ACHN (cell line): ENCODE measurements at places on chromosomes 12 and 14.

GRCh38 chr14:103137689-103138300 is 14.5 kb downstream of the TNFAIP2 start:
- no peak for DNase-seq

DNA sequence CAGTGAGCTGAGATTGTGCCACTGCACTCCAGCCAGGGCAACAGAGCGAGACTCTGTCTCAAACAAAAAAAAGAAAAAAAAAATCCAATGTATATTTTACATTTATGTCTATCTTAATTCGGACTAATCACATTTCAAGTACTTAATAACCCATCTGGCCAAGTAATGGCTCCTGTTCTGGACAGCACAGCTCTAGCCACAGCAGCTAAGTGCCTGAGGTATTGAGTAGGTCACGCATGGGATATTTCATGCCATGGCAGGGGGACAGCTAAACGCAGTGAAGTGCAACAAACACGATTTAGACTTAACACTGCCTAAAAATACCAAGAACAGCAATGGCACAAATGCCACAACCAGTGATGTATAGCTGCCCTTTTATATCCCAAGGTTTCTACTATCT is 8.0 kb downstream of the BAZ1A start:
- DNase-seq, result no peak

DNA sequence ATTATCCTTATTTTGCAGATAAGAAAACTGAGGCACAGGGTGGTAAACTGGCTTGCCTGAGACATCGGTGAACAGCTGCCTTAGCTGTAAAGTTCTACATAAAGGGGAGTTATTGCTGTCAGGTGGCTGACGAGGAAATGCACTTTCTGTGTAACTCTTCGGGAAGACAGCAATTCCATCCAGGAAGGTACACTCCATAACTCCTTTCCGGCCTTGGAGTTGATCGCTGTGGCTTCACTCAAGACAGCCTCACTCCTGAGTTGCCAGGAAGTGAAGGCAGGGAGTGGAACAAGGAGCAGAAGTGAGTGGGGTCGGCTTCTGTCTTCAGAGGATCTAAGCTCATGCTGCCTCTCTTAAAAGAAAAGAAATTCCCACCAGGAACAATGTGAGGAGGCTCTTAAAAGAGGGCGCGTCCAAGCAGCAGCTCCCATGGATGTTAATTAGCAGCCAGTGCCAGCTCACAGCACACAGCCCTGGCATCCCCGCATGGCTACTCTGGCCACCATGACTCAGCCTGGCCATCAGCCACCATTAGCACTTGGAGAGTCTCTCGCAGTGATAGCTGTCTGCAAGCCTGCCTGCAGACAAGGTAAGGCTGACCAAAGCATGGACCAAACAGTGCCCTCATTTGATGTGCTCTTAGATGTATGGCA is 60.3 kb downstream of the NUAK1 start:
- peak; percentile 98 for DNase-seq

- no peak for DNase-seq
Measured at GRCh38 chr14:71686677-71687076, 245.6 kb upstream of the RGS6 start.

DNA sequence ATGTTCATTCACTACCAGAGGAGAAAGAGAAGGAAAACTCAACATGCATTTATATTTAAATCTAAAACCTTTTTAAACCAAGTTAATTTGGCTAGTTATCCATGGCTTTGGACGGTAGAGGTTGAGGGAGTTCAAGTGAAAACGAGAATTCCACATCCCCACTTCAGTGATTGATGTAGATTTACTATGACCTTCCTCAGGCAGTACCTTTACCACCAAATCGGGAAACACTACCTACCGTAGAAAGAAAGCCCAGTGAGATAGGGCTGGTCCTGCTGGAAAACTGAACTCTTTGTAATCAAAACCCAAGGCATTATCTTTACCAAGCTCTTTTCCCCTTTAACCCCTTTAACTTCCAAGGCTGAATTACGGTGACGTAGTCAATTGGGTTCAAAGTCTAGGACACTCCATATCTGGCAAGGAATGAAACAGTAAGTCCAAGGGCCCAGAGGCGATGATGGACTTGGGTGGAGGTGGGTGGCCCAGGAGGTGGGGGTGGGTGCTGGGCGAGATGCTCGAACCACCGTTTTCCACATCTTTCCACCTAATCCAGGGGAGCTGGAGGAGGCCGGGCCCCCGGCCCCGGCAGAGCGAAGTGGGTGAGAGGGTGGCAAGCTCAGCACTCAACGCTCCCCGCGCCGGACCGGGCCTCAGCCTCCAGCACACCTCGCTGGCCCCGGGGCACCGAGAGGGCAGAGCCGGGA is 618 bp downstream of the SEC23A start:
- peak; percentile 59 for DNase-seq

- DNase-seq, result no peak
Measured at GRCh38 chr12:46659032-46659650, 166.7 kb downstream of the SLC38A4 start.

DNA sequence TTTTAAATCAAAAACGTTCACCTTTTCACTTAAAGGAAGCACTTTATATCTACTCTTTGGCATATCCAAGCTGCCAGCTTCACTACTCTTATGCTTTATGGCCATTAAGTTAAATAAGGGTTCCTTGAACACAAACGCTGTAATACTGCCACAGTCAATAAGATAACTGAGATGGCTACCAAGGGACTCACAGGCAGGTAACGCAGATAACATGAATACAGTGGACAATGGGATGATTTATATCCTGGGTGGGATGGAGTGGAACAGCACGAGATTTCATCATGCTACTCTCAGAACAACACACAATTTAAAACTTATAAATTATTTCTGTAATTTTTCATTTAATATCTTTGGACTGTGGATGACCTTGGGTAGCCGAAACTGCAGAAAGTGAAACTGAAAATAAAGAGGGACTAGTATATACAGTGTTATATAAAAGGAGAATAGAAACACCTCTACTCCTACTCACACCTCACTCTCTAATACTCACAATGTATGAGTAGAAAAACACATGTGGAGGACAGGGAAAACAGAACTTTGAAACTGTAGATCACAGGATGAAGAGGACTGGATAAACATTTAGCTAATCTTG is 367.3 kb downstream of the C12orf50 start:
- DNase-seq, result peak; percentile 40

DNA sequence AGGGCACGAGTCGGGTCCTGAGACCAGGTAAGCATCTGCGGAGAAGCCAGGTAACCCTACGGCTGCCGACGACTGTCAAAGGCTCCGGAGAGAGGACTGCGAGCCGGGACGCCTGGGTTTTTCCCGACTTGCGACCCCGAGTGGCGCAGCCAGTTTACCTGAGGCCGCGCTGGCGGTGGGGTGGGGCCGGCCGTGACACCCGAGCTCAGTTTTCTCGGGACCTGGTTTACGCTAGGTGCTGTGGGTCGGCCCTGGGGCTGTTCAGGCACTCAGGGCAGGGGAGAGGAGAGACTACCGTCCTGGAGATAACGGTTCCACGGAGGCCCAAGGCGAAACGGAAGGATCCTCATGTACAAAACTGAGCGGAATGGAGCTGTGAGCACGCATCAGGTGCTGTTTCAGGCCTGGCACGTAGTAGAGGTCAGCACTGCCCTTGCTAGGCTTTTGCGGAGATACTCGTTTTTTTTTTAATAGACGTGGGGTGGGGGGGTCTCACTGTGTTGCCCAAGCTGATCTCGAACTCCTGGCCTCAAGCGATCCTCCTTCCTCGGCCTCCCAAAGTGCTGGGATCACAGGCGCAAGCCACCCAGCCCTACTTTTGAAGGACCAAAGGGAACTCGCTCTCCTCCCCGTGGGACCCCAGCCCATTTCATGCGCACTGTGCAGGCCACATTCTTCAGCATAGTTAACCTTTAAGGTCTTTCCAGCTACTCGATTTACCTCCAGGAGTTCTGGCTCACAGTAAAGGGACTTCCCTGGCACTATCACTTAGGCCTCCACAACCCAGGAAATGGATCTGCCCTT is 471 bp downstream of the MTRFR start:
- DNase-seq, result no peak

DNA sequence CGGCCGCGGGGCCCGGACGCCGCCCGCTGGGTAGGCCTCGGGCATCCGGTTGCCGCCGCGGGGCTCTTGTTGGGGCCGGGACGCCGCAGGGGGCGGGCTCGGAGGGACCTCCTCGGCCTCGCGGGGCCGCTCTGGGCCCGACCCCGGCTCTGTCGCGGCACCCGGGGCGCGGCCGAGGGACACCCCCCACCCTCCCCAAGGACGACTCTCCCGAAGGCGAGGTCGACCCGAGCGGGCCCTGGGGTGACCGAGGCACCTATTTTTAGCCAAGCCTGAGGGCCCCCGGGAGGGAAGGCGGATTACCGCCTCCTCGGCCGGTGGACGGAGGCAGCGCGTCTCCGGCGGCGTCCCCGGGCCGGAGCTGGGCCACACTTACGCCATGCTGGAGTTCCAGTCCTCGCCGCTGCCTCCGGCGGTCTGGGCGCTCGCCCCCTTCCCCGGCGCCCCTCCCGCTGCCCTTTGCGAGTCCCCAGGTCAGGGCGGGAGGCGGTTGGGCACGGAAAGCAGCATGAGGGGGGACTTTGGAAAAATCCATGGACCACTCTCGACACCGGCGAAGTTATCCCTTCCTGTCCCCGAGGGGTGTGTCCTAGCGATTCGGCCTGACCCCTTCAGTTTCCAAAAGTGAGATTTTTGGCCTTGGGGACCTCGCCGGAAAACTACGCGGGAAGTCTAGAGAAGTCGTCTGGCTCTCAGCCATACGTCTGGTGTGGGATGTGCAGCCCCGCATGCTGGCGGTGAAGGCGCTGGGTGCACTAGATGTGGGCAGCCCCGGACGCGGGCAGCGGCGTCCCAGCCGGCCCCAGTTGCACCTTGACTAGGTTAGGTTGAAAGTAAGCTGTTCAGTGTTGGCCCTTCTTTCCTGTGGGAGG is 699 bp downstream of the KTN1 start:
- DNase-seq, result peak; percentile 52

DNA sequence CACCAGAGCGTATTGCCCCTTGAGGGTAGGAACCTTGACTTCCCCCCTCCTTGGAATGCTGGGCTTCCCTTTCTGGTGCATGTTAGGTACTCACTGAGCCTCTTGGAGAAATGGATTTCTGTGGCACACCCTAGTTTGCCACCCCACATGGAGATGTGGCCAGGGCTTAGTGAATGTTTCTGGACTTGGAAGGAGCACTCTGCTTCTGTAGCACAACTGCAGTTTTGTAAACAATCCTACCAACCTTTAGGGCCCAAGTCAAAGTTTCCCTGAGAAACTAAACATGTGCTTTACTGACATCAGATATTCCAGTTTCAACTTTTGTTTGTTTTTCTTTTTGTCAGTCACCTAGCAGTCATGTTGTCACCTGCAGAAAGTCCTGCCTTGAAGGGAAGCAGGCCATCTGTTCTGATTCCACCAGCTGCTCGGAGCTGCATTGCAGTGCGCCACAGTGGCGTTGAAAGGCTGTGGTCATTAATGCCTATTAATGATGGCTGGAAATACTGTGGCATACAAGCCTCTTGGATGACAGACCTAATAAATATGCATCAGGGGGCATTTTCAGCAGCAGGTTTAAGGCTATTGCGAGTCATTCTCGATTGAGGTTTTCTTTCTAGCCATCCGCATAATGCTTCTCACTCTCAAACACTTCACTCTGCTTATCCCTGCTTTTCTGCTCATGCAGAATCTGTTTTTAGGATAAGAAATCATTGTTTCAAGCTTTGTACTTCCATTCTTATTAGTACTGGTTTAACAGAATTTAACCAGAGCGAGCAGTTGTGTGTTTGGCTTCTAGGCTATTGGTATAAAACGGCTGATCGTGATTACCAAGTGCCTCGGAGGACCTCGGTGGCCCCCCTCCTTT is 7.8 kb downstream of the PELI2 start:
- no peak for DNase-seq

DNA sequence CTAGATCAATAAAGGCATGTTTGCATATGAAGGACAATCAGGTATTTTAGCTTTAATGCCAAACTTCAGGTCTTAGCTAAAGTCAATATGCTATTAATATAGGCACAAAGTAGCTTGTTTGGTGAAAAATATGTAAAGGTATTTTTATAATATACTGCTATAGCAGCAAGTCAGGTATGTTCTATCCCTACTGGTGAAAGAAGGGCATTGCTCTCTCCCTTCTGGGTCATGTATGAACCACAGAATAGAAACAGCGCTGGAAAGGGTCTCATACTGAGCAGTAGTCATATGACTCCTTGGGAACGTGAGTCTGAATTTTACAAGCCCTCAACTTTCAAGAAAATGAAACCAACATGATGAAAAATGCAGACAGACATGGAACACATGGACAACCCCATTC is 314.6 kb downstream of the GRIN2B start:
- DNase-seq, result no peak

GRCh38 chr14:63493246-63493645 is 49.9 kb downstream of the PPP2R5E start:
- DNase-seq, result peak; percentile 10

DNA sequence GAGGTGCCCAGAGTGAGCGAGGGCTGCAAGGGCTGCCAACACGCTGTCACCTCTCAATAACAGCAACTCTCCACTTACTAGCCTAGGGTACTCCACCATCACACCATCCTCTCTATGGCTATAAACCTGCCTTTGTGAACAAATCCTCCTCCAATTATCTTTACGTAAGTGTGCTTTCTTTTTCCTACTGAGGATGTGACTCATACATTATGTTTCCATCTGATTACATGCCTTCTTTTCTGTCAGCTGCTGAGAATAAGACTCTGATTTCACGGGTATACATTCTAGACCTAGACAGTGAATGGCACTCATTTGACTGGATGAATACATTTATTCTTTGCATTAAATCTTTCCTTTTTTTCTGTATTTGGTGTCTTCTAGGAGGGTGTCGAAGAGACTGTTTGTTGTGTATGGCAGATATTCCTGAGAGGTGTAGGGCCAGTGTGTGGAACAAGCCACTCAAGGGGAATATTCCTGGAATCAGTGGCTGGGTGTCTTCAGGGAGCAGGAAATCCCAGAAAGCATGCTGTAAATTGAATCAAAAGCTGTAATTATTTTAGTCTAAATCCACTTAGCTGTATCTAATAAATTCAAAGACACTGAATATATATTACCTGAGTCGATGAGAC is 327.3 kb upstream of the TMTC1 start:
- no peak for DNase-seq

- DNase-seq, result no peak
Measured at GRCh38 chr14:96263347-96264199, 7.6 kb downstream of the BDKRB1 start.

GRCh38 chr14:58138714-58139482 is 13.1 kb downstream of the ARMH4 start:
- DNase-seq, result no peak

- no peak for DNase-seq
Measured at GRCh38 chr14:96064866-96065265, 25.7 kb downstream of the C14orf132 start.

DNA sequence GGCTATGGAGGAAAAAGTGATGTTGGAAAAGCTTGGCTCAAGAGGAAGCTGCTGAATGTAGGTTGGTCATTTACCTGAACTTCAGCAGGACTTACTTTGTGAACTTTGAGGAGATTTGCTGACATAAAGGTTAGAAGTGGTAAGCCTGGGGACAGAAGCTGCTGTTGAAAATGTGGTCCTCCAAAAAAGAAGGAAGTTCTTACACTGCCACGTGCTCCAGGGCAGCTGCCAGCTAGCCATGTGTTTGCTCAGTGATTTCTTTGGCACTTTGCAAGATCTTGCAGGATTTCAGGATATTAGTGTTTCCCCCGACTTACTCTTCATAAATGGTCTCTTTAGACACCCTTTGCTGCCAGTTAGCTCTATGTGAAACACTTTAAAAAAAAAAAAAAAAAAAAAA is 14.8 kb upstream of the DYRK2 start:
- DNase-seq, result no peak

GRCh38 chr12:7293670-7294069 is 10.2 kb upstream of the ACSM4 start:
- no peak for DNase-seq

- DNase-seq, result no peak
Measured at GRCh38 chr12:108282676-108283075, 56.4 kb downstream of the CMKLR1 start.
